ENCODE measurements at places on chromosomes 16 and 17.

DNA sequence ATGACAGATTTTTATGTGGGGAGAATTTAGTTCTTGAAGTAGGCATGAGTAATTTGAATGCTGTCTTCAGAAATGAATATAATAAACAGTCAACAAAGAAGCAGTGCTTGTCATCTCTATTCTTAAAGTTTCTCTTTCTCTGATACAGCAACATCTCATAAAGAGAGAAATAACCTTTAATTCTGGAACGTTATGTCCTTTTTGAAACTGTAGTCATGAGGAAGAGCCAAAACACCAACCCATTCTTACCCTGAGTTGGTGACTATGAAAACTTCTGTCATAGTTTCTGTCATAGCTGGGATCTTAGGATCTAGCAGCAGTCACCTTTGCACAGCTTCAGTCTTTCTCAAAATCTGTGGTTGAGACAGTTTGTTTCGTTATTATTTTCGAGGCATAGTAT is 15.3 kb upstream of the RASL10B start:
- DNase-seq: no peak

DNA sequence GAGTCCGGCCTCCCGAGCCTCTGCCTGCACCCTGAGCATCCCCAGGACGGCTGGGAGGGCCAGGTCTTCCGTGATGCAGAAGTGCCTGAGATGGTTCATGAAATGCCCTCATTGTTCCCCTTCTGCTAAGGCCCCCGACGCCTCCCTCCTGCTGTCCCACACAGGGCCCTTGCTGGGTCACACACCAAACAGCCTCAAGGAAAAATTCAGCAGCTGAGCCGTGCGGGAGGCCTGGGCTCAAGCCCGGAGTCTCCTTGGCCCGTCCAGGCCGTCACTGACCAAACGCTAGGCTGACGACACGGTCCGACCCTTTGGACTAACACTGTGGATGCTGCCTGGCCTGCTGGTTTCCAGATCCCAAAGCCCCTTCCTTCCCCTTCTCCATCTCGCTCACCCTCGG is 90.2 kb downstream of the RTN4RL1 start:
- DNase-seq: no peak

GRCh38 chr17:66836063-66837005 is 1.4 kb downstream of the CACNG5 start:
- DNase-seq: no peak

DNA sequence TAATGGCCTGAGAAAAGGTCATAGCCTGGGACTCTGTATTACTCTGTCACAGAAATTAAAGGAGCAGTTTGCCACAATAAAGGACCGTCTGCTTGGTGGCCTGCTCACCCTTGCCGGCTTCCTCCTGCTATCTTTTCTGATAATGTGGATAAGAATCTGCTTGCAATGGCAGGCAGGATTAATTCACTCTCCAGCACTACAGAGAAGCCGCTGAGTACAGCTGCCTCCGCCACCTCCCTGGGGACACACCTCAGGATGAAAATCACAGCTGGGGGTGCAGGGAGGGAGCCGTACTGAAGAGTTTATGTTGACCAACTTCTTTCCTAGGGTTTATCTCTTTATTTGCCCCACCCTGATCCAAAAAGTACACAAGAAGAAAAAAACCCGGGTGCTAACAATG is 245.9 kb upstream of the RPL38 start:
- no peak for DNase-seq

DNA sequence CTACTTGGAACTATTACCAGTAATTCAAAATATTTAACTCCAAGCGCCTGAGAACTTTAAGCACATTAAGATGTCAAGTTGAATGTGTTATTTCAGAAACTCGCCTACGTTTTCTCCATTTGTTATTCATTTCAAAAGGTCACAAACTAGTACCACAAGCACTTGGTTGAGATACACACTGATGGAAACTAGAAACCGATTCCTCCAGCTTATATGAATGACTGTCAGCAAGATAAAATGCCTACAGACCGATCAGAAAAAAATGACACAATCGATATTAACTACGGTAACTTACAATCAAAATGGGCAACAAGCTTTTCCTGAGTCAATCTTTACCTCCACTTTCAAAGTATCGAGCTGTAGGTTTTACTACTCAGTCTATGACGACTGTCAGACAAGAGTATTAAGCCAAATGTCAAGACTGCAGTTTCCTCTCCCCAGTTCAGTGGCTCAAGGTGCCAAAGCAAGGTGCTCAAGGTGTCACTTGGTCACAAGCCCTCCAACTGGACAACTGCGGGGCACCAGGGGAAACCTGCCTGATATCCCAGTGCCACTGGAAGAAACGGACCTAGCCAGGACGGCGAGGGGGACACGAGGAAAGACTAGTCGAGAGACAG is 678 bp downstream of the SRP68 start:
- no peak for DNase-seq

DNA sequence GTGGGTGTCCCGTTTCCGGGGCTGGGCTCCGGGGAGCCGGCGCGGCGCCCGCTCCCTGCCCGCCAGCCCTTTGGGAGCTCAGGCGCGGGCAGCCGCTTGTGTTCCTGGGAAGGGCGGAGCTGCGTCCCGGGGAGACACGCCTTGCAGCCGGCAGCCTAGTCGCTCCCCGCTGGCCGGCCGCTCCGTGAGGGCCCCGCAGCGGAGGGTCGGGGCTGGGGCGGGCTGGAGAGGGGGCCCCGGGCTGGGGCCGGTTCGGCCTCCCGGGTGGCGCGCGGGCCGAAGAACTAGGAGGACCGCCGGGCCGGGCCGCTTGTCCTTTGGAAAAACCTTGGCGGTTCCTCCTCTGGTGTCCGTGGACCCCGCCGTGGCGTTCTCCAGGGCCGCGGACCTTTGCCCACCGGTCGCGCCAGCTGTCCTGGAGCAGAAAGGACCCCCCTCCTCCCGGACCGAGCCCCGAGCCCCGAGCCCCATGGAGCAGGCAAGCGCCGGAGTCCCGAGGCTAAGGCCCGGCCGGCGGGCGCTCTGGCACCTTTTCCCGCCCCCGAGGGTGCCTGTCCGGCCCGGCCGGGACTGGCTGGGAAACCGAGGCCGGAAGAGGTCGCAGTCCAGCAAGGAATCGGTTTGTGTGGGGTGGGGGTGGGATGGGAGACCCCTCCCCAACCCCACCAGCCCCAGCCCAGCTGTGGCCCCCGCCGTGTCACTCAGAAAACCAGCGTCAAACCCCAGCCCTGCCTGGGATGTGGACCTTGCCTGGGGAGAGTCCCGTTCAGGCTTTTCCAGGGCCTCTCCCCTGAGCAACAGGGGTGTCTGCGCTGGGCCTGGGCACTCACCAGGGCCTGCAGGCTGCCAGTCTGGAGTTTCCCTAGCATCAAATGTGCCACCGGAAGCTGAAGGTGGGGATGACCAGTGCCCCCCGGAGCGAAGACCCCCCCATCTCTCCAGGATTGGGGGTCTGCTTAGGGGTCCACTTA is 6.8 kb upstream of the TBC1D3B start:
- DNase-seq: no peak

- no peak for DNase-seq
Measured at GRCh38 chr17:37432671-37433070, 26.0 kb downstream of the TADA2A start.

DNA sequence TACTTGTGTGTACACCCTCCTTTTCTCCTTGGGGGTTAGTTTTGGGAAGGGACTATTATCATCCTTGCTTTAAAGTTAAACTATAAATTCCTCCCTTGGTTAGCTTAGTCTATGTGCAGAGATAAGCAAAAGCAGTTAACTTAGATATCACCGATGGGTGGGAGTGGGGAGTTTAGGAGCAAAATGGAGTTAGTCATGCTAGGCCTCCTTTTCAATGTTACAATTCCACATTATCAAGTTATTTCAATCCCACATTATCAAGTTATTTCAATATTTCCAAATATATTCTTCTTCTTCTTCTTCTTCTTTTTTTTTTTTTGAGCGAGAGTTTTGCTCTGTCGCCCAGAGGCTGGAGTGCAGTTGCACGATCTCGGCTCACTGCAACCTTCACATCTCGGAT is 1.7 kb upstream of the BCAS3 start:
- no peak for DNase-seq

GRCh38 chr17:27603880-27604794 is 26.9 kb upstream of the LGALS9 start:
- DNase-seq: no peak

DNA sequence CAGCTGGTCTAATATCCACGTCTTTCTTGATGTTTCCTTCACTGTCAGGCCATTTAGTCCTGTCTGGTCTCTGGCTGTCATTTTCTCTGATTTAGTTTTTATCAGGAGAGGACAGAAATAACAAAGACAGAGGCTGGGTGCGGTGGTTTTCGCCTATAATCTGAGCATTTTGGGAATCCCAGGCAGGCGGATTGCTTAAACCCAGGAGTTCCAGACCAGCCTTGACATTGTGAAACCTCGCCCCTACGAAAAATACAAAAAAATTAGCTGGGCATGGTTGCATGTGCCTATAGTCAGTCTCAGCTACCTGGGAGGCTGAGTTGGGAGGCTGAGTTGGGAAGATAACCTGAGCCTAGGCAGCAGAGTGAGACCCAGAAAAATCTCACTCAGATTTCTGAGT is 7.1 kb downstream of the SRCAP start:
- DNase-seq: no peak

DNA sequence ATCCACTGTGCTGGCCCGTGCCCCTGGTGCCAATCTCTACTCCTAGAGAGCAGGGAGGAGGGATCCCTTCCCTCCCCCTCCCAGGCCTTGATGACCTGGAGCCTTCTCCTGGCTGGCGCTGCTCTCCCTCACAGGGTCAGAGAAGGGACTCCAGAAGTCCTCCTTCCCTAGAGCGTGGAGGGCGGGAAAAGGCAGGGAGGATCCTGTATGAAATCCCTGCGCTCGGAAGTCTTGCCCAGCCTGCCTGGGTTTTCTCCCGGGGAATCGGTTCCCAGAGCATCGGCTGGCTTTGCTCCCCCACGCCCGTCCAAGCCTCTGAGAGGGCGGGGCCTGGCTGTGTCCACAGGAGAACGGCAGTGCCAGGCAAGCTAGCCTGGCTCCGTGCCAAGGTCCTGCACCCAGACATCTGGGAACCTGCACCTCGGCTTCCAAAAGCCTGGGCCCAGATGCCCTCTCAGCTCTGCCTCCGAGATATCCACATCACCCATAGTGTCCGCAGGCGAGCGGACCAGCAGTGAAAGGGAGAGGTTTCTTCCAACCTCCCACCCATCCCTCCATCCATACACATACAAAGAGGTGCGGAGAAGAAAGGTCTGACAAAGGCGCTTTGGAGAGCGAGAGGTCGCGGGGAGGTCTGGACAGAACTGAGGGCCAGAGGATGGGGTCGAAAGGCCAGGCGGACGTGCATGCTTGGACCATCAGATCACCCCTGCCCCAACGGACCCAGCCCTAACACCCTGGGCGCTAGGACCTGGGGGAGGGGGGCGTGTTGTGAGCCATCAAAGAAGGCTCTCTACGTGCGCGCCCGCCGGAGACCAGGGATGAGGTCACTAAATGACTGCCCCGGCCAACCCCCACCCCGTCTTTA is 1.1 kb downstream of the MPP2 start:
- no peak for DNase-seq

Measured in stimulated activated CD8-positive, alpha-beta memory T cell treated with anti-CD3 and anti-CD28 coated beads, Interleukin-2, amount 100 ng/mL, for 1 hour (primary cell).